ENCODE measurements at places on chromosomes 5 and 9. TPM values are rescaled to one million over a fixed set of nuclear protein-coding genes. Genes with fewer than 3 reads are reported as not detected.

- H3K27me3 ChIP-seq = no peaks in the 10 kb centered on the region
- no peaks in the 10 kb centered on the region for H3K36me3 ChIP-seq
- no peak overlapping the region for H3K4me3 ChIP-seq
- DNase-seq = peak; percentile 84
- H3K27ac ChIP-seq = no peak overlapping the region
These were observed 75.0 kb downstream of the TTC39B start for GRCh38 chr9:15231788-15232635.

Gene PIP5KL1
- 13.4 TPM for total RNA-seq

DNA sequence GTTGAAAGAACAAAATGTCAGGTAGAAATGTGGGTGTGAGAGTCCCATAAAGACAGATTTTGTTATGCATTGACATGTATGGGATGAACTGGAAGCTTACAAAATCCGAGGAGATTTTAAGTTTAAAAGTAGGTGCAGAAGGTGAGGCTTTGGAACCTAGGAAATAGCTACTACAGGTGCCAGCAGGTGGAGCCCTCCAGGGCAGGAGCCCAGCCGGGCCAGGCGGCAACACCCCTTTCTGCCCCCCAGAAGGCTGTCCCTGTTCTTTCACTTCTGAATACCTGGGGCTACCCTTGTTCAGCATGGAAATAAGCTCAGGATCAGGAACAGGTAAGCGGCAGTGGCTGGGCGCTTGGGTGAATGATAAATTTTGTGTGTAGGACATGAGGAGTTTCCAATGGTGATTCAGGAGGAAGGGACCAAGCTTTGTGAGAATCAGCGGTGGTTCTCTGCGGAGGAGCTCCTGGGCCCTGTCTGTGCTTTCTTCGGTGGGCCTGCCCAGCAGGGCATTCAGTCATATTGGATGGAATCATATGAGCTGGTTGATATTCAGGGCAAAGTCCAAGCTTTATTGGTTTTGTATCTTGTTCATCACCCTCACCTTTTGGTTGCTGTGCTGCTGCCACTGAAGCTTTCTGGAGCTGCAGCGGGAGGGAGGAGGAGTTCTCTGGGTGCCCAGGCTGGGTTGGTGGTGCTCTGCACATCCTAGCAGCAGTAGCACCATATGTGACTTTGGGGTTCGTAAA is 12.3 kb downstream of the PCBD2 start:
- no peak overlapping the region for H3K27ac ChIP-seq
- H3K4me3 ChIP-seq = no peak overlapping the region
- H3K27me3 ChIP-seq = no peaks in the 10 kb centered on the region
- DNase-seq = peak; percentile 70
- peaks cover 4% of the 10 kb centered on the region for H3K36me3 ChIP-seq
- no peaks in the 10 kb centered on the region for H3K4me1 ChIP-seq

Gene GARIN3
- total RNA-seq = not detected

Gene SLC22A5
- 2.4 TPM for total RNA-seq

- H3K4me3 ChIP-seq = no peak overlapping the region
- no peaks in the 10 kb centered on the region for H3K27me3 ChIP-seq
- H3K36me3 ChIP-seq = no peaks in the 10 kb centered on the region
- no peaks in the 10 kb centered on the region for H3K4me1 ChIP-seq
- no peak for DNase-seq
These were observed 19.8 kb downstream of the CD274 start for GRCh38 chr9:5470122-5470521.

DNA sequence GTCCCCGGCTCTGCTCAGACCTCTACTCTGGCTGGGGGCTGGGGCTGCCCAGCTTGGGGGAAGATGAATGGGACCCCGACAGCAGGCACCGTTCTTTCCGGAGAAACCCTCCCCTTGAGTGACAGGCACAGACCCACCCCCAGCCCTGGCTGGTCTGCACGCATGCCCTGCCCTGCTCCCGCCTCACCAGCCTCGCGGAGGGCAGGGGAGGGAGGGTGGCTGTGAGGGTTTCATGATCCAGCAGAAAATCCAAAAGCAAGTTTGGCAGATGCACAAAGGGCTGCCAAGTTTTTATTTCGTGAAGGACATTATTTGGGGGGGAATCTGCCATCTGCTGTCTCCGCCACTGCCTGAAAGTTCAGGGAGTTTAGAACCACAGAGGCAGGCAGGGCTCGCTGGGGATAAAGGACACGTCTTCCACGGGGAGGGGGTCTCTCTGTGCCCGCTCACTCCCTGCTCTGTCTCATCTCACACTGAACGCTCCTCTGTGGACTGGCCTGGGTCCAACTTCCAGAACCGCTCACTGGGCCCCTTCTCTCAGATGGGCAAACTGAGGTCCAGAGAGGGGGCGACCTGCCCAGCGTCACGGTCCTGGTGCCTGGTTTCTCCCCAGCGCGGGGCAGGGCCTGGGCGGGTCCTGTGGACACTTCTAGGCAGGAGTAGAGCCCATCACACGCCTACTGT is 92.9 kb downstream of the RXRA start:
- no peak overlapping the region for H3K4me3 ChIP-seq
- no peak for DNase-seq
- H3K27me3 ChIP-seq = no peaks in the 10 kb centered on the region
- H3K27ac ChIP-seq = no peak overlapping the region

GRCh38 chr5:139745800-139746690 is 49.6 kb upstream of the PSD2 start:
- H3K27ac ChIP-seq = no peak overlapping the region
- H3K36me3 ChIP-seq = no peaks in the 10 kb centered on the region
- H3K4me3 ChIP-seq = peak overlapping the region; percentile 80
- H3K27me3 ChIP-seq = peaks cover 56% of the 10 kb centered on the region
- DNase-seq = peak; percentile 99

Gene ANKH
- total RNA-seq = 3.7 TPM

Gene CCDC127
- total RNA-seq = 6.0 TPM

- no peaks in the 10 kb centered on the region for H3K4me1 ChIP-seq
- H3K4me3 ChIP-seq = no peak overlapping the region
- no peaks in the 10 kb centered on the region for H3K27me3 ChIP-seq
- no peak for DNase-seq
- no peaks in the 10 kb centered on the region for H3K36me3 ChIP-seq
These were observed 9.1 kb downstream of the ZDHHC12 start for GRCh38 chr9:128714586-128715435.
